HFFc6 (cell line): ENCODE measurements at places on chromosomes 6 and 20. TPM values are rescaled to one million over a fixed set of nuclear protein-coding genes. Genes with fewer than 3 reads are reported as not detected.

Gene APOM
- total RNA-seq, result 2.4 and 2.5 TPM in 2 replicates

Gene FILIP1
- total RNA-seq, result 0.09 to 0.15 TPM (median 0.12 TPM) in 3 replicates

Gene PGC
- total RNA-seq, result not detected in 3 replicates

Gene GGT7
- total RNA-seq, result 13.5 to 17.3 TPM (median 15.9 TPM) in 3 replicates

Gene KCNQ5
- 18.5 to 32.4 TPM (median 24.3 TPM) in 3 replicates for total RNA-seq

Gene ZNF76
- 12.7 to 14.0 TPM (median 12.9 TPM) in 3 replicates for total RNA-seq

Gene SIRPA
- total RNA-seq, result 45.9 to 59.0 TPM (median 51.2 TPM) in 3 replicates

Gene RAET1L
- not detected in 3 replicates for total RNA-seq

Gene FGD2
- total RNA-seq, result 0.32 TPM in 1 of 3 replicates, not detected in the others

Gene LY6G6D
- not detected in 3 replicates for total RNA-seq

DNA sequence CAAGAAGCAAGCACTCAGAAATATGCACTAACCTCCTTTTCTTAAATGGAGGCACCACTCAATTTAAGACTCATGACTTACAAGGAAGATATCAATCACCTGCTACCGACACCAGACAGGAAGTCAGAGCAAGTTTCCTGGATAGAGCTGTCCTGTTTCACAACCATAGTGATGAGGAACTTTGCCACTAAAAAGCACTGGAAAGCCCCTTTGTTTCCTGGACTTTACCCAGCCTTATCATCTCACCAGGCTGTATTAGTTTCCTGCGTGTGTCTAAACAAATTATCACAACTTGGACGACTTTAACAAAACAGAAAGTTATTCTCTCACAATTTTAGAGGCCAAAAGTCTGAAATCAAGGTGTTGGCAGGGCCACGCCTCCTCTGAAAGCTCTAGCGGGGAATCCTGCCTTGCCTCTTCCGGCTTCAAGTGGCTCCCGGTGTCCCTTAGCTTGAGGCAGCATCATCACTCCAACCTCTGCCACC is 253.8 kb upstream of the STXBP5 start:
- no peak for DNase-seq

- no peak for DNase-seq
Observed at GRCh38 chr20:34999782-35000181, 44.1 kb downstream of the MYH7B start.

DNA sequence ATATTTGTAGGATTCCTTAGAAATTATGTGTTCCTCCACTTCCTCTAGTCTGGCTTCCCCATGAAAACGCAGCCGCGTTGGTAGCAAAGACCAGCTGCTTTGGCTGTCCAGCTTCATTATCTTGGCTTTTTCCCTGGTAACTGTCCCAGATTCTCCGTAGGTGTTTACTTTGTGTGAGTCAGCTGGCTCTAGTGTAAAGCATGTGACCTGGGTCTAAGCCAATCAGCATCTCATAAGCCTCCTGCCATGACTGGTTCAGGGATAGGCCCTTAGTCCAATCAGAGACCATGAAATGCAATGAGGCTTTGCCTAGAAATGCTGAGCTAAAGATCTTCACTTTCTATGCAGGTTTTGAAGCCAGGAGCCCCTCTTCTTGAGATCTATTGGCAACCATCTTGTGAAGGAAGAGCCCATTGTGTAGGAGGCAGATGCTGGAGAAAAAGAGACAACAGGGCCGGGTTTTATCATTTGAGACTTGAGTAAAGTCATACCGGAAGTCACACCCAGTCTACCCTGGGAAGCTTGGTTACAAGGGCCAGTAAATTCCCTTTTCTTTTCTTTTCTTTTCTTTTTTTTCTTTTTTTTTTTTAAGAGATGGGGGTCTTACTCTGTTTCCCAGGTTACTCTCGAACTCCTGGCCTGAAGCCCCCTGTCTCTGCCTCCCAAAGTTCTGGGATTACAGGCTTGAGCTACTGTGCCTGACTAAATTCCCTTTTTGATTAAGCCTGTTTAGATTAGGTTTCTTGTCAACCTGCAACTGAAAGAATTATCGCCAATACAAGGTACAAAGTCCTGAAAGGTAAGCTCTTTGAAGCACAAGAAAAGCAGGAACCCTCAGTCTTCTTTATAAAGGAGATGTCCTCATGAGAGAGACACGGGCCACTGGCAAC is 256.5 kb upstream of the RREB1 start:
- DNase-seq, result peak; percentile 96

- no peak for DNase-seq
Observed at GRCh38 chr6:2934057-2934456, 30.9 kb upstream of the SERPINB9 start.

DNA sequence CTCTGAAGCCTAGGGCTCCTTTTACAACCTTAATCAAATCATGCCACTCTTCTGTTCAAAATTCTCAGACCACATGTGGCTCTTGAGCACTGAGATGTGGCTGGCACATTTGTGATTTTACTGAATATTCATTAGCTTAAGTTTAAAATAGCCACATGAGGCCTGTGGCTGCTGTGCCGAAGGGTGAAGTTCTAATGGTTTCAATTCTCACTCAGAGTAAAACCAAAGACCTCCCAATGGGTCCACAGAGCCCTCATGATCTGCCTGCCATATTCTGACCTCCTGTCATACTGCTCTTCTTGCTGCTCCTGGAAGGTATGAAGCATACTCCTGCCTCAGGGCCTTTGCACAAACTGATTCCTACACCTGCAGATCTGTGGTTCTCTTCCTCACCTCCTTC is 7.8 kb upstream of the CST3 start:
- no peak for DNase-seq

DNA sequence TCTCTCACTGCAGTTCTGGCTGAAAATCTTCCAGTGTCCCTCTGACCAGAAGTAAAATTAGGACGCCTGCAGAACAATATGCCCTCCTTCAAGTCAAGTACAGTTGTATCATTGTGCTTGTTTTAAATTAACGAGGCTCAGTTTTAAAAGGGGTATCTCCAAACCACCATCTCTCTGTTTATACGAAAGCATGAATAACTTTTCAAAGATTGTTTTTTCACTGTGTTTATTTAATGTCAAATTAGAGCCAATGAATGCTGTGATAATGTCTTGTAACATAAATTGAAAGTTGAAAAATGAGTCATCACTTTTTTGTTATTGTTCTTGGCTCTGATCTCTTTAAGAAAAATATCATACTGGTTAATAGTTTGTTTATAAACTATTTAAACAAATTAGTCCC is 230.7 kb upstream of the THEMIS start:
- peak; percentile 36 for DNase-seq

DNA sequence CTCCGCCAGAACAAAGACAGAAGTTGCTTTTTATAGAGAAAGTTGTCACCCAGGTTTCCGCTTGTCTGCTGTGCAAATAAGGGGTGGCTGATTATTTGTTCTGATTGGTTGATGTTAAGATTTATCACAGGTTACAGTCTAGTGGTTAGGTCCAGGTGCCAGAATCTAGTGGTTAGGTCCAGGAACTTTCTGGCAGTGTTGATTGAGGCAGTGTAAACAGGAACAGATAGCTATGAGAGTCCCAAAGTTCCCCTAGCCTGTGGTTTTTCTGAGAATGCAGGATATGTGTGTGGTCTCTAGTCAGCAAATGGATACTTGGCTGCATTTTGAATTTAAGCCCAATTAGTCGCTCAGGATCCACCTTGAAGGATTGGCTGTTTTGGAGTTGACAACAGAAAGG is 148.0 kb downstream of the TMEM200A start:
- DNase-seq, result peak; percentile 29

DNA sequence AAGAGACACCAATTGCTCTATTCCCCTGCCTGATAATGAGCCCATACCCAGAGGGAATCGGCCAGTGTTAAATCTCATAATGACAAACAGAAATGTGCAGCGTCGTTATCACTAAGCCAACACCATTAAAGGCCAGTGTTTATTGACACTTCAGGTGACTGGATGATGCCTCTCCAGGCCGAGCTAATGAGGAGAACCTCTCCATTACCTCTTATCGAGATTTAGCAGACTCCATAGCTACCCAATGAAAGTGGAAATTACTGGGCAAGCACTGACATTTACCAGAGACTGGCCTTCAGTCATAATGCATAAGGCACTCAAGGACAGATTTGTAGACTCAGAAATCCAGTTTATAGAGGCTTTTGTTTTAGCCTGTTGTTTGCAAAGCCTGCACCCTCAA is 669.5 kb downstream of the MAFB start:
- DNase-seq, result no peak

DNA sequence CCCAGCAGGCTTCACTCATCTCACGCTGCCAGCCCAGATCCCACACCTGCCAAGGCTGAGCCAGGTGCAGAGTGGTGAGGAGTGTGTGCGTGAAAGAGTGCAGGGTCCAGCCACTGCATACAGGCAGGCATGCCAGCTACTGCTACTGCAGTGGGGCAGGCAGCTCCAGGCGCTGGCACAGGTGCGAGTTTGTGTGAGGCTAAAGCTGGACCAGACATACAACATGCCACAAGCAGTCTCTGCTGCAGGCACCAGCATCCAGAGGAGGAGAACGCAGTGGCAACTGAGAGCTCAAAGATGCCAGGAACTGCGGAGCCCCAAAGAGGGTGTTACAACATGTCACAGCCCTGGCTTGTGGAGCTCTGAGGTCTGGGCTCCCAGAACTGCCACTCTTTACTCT is 149.8 kb downstream of the EYS start:
- DNase-seq, result no peak

DNA sequence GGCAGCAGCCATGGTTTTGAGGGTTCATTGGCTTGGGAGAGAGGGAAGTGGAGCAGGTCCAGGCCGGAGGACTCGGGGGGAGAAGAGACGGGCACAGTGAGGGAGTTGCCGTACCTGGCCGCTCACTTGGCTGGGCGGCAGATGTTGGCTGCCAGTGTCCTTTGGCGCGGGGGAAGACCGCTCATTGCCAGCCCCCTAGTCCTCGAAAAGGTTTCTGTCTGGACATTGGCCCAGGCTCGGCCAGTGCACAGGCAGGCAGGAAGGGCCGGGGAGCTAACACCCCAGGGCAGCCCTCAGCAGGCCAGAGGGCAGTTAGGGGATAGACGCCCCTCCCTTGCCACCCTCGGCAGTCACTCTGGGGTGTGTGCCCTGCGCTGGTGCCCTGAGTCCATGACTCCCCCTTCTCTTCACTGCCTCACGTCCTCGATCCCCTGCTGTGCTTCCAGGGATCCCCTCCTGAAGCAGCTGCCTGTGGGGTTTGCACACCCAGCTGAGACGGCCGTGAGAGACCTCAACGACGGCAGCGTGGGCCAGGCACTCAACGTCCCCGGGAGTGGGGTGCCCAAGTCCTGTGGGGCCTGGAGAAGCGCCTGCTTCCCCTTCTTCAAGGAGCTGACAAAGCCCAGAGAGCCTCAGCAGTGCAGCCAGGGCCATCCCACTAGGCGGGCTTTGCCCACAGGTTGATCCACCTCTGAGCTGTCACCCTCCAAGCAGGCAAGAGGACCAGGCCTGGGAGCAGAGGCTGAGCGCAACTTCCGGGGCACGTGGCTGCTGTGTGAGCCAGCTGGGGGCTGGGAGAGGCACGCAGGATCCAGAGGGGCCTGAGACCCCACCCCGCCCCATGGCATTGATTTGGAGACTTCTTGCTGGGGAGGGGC is 20.4 kb downstream of the RBM38 start:
- no peak for DNase-seq

DNA sequence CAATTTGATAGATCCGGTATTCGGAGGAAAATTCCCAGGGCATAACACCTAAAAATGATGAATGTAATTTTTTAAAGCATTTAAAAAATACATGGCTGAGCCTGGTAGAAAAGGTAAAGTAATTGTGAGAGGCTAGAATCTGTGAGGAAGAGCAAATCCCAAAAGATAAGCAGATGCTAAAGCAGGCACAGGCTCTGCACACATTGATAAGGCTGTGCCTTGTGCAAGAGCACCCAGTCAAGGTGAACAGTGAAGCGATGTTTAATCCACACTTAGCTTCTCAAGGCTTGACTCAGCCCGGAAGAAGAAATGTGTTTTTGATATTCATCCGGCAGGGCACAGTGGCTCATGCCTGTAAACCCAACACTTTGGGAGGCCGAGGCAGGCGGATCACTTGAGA is 5.1 kb upstream of the EPB41L2 start:
- no peak for DNase-seq

- no peak for DNase-seq
Observed at GRCh38 chr20:35527122-35527769, 2.2 kb downstream of the C20orf173 start.

- DNase-seq, result no peak
Observed at GRCh38 chr20:35360033-35360432, 51.7 kb downstream of the UQCC1 start.

GRCh38 chr6:42030585-42031506 is 19.5 kb upstream of the TAF8 start:
- DNase-seq, result no peak

DNA sequence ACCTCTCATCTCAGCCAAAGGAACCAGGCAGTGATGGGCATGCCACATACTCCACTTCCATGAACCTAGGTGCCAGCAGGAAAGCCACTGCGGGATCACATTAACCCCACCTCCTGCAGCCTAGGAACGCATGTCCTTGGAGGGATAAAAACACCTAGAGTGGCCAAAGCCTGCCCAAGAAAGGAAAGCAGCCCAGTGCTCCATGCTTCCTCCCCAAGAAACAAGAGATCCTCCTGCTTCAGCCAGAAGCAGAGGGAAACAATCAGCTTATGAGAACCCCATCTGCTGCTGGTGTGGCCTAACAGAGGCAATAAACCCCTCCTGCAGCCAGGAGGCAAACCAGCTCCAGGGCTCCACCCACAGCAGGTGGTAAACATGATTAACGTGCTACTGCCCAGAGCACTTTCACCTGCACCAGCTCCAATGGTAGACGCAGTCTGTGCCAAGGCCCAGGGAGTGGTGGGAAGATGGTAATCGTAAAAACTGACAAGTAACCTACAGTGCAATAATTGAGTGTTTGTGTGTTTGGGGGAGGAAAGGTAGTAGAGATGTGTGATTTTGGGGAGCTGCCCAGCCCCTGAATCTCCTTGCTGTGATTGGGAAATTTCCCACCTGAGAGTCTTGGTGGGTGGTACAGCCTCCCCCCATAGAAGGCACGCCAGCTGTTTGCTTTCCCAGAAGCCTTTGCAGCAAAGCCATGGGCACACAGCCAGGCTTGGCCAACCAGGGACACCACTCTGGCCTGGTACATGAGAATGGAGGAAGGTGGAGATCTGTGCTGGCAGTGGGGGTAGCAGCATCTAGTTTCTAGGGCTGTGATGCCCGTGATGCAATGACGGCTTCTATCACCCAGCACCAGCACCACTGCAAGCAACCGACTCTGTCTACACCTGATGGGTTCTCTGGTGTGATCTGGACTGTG is 50.6 kb upstream of the TBC1D7 start:
- DNase-seq, result no peak

DNA sequence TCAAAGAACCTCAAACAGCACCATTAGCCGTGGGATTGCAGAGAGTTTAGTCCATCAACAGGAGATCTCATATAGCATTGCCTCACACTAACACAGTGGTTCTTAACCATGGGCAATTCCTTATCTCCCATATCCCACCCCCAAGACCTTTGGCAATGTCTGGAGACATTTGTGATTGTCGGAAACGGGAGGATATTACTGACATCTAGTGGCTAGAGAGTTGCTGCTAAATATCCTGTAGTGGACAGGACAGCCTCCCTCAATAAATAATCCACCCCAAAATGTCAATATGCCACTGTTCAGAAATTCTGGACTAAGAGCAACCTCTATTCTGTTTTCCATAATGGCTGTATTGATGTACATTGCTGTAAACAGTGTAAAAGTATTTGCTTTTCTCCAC is 210.1 kb upstream of the CCN2 start:
- DNase-seq, result peak; percentile 59

- no peak for DNase-seq
Observed at GRCh38 chr6:16415677-16416076, 177.3 kb downstream of the GMPR start.

- DNase-seq, result no peak
Observed at GRCh38 chr6:42915732-42916131, at the start of gene PTCRA. Gene PTCRA, plus strand, starts transcription at chr6:42916053. Its CDS starts 17 bp downstream, at chr6:42916070.
